Activated naive CD4-positive, alpha-beta T cell treated with anti-CD3 and anti-CD28 coated beads, Interleukin-2, amount 50 U/mL, for 72 hours (primary cell): ENCODE measurements at places on chromosomes 11 and 22.

GRCh38 chr11:22543261-22543660, 82.4 kb downstream of the FANCF start:
- no peak for DNase-seq

DNA sequence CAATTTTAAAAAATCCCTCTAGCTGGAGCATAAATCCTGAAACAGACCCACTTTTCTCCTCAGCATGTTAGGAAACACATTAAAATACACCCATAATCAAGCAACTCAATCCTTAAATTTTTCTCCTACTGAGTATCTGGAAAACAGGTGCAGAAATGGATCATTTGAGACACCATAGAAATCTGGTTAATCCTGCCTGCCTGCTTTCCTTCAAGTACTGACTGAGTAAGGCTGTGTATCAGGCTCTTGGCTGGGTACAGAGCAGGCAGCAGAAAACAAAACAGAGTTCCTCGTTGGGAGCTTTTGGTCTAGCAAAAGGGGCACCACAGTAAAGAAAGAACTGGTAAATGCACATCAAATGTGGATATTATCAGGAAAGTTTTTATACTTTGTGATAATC, 1.9 kb downstream of the KCNQ1OT1 start:
- no peak for DNase-seq

GRCh38 chr22:36589856-36590255, 60.9 kb upstream of the EIF3D start:
- no peak for DNase-seq

DNA sequence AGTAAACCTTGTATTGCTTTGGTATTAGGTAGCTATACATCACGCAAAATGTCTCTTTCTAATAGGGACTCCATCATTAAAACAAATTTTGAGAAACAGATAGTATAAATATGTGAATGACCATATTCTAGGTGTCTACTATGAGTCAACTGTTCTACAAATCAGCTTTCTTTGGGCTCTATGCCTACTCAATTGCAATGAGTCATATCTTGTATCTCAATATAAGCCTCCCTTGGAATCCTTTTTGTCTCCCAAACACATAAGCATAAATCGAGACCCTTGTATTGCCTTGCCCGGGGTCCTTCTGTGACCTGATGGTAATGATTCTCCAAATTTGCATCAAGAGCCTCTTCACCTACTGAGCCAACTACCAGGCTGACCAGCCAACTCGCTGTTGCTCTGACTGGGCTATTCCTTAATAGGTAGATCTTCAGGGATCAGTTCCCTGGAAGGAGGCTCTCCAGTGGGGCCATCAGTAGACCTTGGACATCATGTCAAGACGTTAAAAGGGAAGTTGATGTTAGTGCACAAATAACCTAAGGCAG, 22.2 kb downstream of the BLID start:
- DNase-seq: no peak

DNA sequence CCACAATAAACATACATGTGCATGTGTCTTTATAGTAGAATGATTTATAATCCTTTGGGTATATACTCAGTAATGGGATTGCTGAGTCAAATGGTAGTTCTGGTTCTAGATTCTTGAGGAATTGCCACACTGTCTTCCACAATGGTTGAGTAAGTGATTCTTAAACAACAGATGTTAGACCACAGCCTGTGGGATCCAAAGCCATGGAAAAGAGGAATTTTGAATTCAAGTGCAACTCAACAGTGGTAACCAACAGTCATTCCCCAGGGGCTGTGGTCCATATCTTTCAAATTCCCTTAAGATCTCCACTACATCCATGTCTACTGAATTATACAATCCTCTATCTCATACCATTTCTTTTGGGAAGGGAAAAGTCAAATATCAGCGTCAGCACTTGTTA, 321.5 kb downstream of the LARGE1 start:
- no peak for DNase-seq

- DNase-seq: no peak
These were observed 37.1 kb downstream of the PKNOX2 start for GRCh38 chr11:125201525-125202141.

DNA sequence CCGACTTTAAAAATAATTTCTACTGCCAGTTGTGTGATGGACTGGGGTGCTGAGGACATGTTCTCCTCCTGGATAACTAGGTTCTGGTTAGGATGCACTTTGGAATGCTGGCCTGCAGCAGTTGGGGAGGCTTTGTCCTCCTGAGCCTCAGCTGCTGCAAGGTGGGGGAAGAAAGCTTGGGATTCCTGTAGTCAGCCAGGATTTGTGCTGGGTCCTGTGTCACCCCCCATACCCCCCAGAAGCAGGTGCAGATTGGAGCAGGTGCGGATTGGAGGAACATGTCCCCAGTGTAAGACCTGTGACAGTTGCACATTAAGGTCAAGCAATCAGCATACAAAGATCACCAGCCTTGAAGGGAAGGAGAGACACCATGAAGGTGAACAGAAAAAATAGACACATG, 51.1 kb downstream of the MED15 start:
- DNase-seq: no peak

GRCh38 chr11:120268686-120269085, 28.7 kb downstream of the POU2F3 start:
- no peak for DNase-seq

GRCh38 chr11:11876458-11876857, 34.7 kb downstream of the USP47 start:
- DNase-seq: no peak
